ENCODE measurements at places on chromosomes 2 and 18. TPM values are rescaled to one million over a fixed set of nuclear protein-coding genes. Genes with fewer than 3 reads are reported as not detected.
A peak's percentile ranks its signal among the peaks of the same experiment; 100 is the strongest.

DNA sequence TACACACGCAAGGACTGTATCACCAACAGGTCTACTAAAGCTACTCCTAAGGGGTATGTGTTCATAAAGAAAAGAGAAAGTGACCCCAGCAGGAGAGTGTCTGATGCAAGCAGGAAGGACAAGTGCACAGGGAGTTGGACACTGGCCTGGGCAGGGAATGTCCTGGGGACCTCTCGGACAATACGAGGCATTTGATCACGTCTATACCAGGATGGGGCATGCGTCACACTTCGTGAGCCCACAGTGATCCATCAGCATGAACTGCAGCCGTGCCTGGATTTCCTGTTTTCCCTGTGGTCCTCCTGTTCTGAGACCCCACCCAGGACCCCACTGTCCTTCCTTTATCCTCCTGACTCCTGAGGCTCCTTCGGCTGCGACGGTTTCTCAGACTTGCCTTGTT, 113.9 kb downstream of the HDAC4 start:
- ATAC-seq = no peak

- ATAC-seq = peak; percentile 32
Measured at GRCh38 chr18:54806526-54806925, 21.8 kb upstream of the RAB27B start.

GRCh38 chr18:79965119-79965902, 868 bp downstream of the HSBP1L1 start:
- no peak for ATAC-seq

- no peak for ATAC-seq
Measured at GRCh38 chr18:37280701-37281393, 284.8 kb downstream of the CELF4 start.

DNA sequence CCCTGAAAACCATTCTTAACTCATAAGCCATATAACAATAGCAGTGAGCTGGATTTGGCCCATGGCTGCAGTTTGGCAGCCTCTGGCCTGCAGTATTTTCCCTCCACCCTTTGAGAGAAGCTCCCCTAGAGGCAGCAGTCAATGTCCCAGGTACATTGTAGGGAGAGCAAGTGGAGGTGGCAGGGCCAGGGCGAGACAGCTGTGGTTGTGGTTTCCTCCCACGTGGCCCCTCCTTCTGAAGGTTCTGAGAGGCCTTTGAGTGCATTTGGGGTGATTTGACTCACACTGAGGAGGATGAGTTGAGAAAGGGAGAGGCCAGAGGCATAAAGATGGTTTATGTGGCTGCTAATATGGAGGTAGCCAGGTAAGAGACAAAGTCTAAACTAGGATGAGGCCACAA, 45.5 kb upstream of the LDAH start:
- ATAC-seq = peak; percentile 98

DNA sequence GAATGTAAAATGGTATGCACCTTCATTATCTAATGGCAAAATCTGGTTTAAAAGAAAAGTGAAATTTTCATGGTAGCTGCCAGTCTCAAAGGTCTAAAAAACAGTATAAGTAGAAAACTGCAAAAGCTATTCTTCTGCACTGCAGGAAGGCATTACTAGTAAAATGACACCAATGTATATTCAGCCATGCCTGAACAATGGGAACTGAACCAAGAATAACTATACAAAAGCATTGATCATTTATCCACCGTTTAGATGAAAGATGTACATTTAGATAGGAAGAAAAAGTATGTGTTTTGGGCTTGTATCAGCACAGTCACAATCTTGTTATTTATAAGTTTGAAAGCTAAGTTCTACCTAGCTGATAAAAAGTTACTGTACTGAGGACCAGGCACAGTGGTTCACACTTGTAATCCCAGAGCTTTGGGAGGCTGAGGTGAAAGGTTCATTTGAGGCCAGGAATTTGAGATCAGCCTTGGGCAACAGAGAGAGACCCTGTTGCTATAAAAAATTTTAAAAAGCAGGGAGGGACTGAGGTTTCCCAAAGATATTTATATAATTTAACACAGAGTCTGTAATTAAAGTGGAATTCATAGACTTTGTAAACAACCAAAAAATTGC, 163.1 kb upstream of the WDSUB1 start:
- ATAC-seq = no peak

GRCh38 chr2:63300835-63301234, 250.2 kb downstream of the OTX1 start:
- ATAC-seq = no peak

GRCh38 chr2:53424902-53425301, 342.7 kb upstream of the CHAC2 start:
- peak; percentile 3 for ATAC-seq

DNA sequence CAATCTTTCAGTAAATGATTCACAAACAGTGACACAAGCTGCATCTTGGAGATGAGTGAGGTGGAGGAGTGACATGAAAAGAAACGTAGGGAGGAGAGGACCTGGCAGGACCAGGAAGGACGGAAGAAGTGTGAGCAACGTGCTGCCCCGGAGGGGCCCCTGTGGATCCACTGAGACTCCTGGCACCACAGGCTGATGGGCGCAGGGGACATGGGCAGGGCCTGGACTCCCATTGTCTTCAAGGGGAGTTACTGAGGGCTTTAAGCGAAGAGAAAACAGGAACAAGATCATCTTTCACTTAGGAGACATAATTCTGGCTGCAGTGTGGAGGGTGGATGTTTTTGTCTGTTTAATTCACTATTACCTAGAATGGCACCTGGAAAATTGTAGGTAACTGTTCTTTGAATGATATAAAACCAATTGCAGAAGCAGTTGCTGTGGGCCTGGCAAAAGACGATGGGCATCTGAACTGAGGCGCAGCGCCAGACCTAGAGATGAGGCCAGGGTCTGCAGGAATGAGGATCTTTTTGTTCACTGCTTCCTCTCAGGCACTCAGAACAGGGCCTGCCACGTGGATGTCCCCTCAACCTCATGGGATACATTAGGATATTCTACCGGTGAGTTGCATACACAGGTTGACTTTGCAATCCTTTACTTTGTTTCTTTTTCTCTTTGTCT, 156.4 kb downstream of the TMEM18 start:
- ATAC-seq = no peak

Gene CTAGE1
- total RNA-seq = not detected

- no peak for ATAC-seq
Measured at GRCh38 chr18:24078391-24078790, 60.5 kb upstream of the CABYR start.

GRCh38 chr18:63258749-63259566, 60.6 kb downstream of the BCL2 start:
- no peak for ATAC-seq

Gene GPR148
- total RNA-seq = not detected

DNA sequence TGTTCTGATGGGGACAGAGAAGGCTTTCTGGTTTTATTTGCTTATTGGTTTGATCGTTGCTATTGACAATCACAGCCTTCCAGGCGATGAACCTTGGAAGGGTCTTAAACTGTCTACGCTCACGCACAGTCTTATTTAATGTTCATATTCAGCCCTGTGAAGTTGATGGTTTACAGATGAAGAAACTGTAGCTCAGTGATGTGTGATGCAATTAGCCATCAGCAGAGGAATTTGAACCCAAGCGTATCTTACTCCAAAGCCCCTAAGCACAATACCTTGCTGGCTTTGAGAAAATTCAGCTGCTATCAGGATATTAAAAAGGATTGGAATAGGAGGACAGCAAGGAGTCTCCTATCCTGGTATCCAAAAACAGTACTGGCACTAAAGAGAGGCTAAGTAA, 98.3 kb upstream of the STPG4 start:
- no peak for ATAC-seq

DNA sequence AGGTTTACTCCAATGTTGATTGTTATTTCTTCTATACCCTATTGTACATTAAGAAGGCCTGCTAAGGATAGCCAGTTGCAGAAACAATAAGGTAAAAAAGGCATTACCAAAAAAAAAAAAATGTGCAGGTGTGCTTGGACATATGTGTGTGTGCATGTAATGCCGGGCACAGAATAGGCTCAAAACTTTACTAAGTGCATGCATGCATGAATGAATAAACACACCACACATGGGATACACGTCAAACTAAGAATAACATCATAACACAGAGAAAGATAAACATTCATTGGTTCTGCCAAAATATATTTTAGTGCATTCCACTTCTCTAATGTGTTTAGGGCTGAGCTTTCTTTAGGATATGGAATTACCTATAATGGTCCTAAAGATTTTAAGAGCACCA, 298.2 kb downstream of the TCF4 start:
- ATAC-seq = no peak

- ATAC-seq = no peak
Measured at GRCh38 chr2:74253971-74254310, 55.5 kb downstream of the MTHFD2 start.

GRCh38 chr2:179248024-179248348, 16.6 kb downstream of the SESTD1 start:
- ATAC-seq = no peak

Gene CCDC93
- 43.6 TPM for total RNA-seq

- no peak for ATAC-seq
Measured at GRCh38 chr2:123816203-123816602, 208.9 kb upstream of the CNTNAP5 start.

Gene C2orf92
- total RNA-seq = 12.0 TPM

Gene DSG2
- 0.11 TPM for total RNA-seq

Gene GAL3ST2
- 0.35 TPM for total RNA-seq

- ATAC-seq = no peak
Measured at GRCh38 chr2:113075600-113075999, 7.8 kb downstream of the IL1F10 start.

DNA sequence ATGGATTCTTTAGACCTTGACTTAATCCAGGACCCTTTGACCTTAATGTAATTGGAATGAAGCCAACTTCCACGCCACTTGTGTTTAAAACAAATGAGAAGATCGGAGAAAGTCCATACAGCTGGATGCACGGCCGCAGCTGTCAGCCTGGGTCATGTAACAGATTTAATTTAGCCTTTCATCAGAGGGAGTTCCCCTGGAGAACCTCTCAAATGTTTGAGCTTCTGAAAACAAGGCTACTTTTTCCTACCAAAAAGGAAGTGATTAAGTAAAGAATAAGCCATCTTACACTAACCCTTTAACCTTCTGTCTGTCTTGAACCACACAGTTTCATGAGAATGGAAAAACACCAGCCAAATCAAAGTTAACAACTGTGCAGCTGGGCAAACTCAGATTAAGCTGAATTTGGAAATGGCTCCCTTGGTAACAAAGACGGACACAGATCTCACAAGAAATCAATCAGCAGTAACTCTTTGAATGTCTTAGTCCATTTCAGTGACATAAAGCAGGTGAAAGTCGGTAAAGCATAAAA, 103.6 kb downstream of the DOCK10 start:
- peak; percentile 76 for ATAC-seq

DNA sequence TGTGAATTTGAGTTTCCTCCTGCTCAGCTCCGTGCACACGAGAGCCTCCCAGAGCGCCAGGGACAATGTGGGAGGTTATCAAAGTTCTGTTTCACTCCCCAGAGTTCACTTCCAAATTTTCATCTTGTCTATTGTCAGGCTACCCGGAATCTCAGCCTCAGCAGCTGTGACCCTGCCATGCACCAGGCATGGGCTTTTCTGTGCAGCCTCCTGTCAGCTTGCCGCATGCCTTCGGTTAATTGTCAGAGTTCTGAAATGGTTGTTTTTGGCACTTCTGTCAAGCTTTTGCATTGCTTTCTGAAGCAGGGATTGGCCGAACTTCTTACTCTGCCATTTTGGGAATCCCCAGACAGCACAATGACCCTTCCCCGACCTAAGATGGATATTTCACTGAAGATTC, 60.4 kb downstream of the SH3YL1 start:
- ATAC-seq = no peak

- peak; percentile 58 for ATAC-seq
Measured at GRCh38 chr2:196915507-196916189, 10.9 kb downstream of the PGAP1 start.
